ENCODE measurements at places on chromosomes 11 and 22.

- DNase-seq, result no peak
Measured at GRCh38 chr11:32830796-32831195, 1.1 kb downstream of the PRRG4 start.

GRCh38 chr11:91222830-91223229 is 1000.0 kb upstream of the CHORDC1 start:
- no peak for DNase-seq

DNA sequence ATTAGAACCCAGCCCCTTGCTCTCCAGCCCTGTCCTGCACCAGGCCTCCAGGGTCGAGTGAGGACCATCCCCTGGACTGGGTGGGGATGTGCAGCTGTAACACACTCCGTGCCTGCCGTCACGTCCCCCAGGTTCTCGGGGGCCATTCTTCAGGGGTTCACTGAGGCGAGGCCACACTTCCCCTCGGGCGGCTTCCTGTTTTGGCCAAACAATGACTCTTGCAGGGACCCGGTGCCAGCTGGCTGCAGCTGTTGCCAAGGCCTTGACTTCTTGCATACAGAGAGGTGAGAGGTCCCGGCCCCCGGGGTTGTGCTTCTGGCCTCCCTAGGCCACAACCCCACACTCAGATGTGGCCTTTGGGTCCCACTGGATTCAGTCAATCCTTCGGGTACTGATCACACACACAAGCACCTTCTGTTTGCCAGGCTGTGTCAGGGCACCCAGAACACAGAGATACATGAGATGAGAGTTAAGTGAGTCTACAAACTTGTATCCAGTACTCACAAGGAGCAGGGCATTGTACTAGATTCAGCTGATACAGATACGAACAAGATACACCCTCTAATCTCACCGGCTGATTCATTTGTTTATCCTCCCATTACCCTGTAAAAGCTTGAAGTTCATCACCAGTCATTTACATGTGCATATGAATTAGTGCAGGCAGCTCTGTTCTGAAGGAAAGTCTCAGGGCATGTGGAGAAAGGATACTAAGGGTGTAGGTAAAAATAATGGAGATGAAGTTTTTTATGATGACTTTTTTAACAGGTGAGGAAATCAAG is 32.9 kb downstream of the LRRC32 start:
- no peak for DNase-seq

GRCh38 chr11:102497061-102497460 is 33.5 kb downstream of the MMP7 start:
- DNase-seq, result no peak

DNA sequence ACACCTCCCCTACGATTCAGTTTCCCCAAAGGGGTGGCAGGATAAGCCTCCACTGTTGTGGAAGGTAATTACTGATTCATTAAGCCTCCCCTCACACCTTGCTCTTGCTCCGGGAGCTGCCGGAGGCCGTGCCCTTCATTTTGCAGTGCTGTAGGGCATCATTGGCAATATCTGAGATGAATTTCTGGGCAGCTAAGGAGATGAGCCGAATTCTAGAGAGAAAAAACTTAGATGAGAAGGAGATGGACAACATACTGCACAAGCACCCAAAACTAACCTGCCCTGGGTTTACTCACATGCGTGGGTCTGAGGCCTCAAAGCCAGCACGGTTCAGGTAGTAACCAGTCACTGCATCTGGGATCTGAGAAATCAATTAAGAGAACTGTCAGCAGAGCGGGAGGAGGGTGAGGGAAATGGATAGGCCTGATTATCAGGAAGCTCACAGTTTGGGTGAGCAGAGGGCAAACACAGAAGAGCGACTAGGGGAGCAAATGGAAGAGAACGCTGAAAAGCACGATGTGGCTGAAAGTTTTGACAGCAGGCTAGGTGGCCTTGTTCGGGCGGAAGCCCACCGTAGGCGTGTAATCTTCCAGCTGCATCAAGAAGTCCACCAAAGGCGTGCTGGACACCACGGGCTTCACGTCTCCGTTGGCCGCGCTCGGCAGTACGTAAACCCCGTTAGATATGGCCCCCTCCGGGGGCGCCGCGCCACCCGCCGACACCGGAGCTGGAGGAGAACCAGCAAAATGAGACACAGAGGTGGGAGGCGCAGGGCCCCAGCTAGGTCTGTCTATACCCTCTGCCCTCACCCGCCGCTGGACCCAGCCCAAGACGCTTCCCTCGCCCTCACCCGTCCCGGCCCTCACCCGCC is 689 bp downstream of the TAF10 start:
- DNase-seq, result peak; percentile 86

DNA sequence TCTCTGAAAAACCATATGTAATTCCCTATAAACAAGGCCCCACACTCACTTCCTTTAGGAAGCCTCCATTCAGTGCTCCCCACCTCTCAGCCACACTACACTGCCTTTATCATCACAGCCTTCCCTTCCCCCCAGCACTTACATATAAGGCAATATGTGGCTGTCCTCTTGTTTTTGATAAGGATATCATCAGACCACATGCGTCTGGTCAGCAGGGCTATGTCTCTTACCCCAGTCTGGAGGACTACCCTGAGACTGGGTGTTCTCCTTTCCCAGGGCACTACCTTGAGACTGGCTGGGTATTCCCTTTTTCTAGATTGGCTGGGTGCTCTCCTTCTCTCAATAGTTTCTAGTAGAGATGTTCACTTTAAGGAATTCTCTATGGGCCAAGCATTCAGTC is 7.8 kb downstream of the KCNE3 start:
- DNase-seq, result no peak

DNA sequence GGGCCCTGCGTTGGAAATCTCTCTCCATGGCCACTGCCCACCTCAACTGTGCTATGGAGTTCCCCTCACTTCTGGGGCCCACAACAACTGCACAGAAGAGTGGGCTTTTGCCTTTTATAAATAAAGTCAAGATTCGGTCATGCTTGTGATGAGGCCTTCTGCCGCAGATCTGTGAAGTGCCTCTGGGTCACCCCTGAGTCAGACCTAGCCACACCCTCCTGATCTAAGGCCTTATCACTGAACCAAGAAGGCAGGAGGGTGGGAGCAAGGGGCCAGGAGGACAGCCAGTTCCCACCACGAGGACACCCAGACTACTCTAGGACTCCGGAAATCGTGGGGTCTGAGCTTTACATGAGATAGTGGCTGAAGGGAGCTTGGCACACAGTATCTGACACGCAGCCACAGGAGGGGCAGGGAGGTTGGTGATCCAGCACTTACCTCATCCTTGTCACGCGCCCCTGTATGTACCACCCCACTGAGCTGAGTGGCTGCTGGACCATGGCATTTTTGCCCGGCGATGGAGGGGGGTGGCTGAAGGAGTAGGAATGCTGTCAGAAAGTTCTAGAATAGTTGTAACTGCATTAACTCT is 115.7 kb downstream of the ABTB2 start:
- no peak for DNase-seq

DNA sequence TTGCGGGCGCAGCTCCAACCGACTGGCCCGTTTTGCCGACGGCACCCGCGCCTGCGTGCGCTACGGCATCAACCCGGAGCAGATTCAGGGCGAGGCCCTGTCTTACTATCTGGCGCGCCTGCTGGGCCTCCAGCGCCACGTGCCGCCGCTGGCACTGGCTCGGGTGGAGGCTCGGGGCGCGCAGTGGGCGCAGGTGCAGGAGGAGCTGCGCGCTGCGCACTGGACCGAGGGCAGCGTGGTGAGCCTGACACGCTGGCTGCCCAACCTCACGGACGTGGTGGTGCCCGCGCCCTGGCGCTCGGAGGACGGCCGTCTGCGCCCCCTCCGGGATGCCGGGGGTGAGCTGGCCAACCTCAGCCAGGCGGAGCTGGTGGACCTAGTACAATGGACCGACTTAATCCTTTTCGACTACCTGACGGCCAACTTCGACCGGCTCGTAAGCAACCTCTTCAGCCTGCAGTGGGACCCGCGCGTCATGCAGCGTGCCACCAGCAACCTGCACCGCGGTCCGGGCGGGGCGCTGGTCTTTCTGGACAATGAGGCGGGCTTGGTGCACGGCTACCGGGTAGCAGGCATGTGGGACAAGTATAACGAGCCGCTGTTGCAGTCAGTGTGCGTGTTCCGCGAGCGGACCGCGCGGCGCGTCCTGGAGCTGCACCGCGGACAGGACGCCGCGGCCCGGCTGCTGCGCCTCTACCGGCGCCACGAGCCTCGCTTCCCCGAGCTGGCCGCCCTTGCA is 1.0 kb downstream of the FJX1 start:
- DNase-seq, result no peak

GRCh38 chr11:130124096-130124495 is 35.5 kb upstream of the ST14 start:
- DNase-seq, result no peak

DNA sequence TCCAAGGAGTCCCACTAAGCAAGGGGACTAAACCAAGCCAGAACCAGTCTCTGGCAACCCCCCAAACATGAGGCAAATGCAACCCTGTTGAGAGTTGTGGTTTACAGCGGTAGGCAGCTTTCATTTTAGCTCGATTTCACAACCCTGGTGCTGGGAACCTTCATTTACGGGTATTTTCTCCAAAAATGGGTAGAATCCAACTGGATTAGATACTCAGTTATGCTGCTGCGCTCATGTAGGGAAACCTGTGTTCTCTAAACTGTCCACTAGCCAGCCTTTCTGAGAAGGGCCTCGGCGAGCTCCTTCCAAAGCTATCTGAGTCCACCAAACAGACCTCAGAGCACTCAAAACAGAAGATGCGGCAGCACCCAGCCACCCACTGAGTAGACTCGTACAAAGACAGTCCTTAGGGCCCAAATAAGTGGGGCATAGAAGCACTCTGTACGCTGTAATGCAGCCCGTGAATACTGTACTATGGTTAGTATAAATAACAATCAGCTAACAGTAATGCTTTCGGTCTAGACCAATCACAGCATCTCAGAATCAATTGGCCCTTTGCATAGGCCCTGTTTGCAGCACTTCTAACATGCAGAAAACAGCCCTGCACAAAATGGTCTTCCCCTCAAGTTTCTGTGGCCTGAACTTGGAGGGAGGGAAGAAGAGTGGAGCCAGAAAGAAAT is 104.7 kb downstream of the ETS1 start:
- no peak for DNase-seq

DNA sequence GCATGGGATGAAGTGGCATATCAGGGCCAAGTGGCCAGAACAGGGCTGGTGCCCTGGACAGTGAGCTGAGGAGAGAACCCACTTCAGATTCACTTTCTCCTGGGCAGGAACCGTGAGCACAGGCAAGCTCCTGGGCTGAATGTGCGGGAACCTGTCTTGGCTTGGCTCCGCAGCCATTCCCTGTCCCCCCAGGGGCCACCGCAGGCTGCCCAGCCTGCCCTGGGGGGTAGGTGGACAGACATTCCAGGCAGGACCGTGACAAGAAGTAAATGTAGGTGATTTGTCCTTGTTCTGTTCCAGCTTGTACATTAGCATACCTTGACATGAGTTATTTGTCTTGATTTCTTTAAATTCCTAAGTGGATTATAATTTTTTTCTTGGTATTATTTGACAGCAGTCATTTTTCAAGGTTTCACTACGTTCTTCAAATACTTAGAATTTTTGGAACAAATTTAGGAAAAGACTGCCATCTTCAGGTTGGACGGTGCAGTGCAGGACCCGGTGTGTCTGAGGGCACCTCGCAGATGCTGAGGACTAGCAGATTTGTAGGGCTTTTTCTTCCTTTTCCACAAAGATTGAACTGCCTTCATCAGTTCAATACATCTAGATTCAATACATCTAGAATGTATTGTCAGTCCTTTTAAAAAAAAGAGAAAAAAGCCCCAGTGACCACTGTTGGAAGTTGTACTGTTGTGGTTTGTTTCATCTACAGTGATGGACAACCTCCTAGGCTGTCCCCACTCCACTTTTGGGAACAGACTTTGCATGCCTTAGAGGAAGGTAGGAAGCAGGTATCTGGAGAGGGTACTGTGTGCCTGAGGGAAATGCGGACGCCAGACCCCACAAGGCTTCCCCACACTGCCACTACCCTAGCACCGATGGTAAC is 115.1 kb upstream of the RASSF10 start:
- DNase-seq, result no peak

DNA sequence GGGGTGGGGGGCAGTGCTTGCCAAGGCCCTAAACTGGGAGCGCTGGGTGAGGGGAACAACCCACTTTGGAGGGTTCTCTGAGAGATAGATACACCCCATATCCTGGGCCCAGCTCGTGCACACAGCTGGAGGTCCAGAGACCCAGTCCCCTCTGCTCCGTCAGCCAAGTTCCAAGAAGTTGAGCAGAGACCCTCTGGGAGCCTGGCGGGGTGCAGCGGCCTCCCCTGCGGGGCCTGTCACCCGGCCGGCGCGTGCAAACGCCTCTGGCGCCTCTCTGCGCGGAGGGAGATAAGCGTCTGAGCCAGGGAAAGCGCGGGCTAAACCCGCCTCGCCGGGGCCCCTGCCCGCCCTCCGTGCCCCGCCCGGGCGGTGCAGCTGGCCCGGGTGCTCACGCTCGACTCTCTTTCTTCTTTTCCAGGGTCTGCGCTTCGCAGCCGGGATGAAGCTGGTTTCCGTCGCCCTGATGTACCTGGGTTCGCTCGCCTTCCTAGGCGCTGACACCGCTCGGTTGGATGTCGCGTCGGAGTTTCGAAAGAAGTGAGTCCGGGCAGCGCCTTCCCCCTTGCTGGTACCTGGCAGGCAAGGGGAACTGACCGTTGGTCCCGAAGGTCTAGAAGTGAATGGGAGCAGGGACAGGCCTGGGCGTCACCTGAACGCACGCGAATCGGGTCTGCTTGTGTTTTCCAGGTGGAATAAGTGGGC is 540 bp downstream of the ADM start:
- DNase-seq, result no peak

DNA sequence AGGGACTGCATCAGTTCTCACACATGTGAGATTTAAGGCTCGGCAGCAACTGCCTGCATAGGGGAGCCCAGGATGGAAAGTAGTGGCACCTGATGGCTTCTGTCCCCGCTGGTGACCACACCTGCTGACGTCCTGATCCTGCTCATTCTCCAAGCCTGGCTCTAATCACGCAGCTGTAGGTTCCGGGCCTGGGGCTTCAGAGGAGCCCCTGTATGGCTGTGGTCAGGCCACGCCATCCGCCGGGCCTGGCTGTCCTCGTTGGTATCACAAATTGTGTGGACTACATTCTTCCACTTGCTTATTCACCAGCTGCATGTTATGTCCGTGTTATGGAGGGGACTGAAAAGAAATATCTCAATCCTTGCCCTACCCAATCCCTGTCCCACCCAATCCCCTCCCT is 580.0 kb downstream of the TBC1D22A start:
- no peak for DNase-seq

- DNase-seq, result no peak
Measured at GRCh38 chr11:84224042-84224441, 937.9 kb upstream of the CCDC90B start.

DNA sequence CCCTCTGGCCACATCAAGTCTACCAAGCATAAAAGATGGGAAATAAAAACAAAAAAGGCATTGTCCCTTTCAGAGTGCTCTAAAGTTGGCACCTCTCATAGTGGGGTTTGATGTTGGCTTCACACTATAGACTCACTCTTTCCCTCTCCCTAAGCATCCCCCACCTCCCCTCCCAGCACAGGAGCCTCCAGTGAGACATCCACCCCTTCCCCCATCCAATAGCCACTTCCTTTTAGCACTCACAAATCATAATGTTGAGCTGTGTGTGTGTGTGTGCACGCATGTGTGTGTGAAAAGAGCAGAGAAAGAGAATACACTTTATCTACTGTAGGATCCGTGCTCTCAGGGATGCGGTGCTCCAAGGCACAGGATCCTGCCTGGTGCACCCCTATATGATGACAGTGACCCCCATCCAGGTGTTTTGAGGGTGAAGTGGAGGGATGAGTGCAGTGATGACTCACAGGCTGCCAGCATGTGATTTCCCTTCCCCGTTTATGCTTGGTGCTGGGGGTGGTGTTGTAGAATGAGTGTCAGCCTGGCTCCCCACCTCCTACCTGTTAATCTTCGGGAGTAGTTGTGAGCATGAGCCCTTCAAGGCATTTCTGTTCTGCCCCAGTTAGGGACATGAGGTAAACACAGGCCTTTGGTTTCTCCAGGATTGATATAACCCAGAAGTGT is 235.2 kb upstream of the B3GAT1 start:
- DNase-seq, result no peak

GRCh38 chr11:26191193-26191592 is 140.7 kb upstream of the ANO3 start:
- DNase-seq, result no peak
